Fibroblast of skin of right biceps (primary cell): ENCODE measurements at places on chromosomes 1 and 21.
A peak's percentile ranks its signal among the peaks of the same experiment; 100 is the strongest.

- no peak for DNase-seq
Observed at GRCh38 chr1:199313444-199313843, 674.6 kb downstream of the PTPRC start.

DNA sequence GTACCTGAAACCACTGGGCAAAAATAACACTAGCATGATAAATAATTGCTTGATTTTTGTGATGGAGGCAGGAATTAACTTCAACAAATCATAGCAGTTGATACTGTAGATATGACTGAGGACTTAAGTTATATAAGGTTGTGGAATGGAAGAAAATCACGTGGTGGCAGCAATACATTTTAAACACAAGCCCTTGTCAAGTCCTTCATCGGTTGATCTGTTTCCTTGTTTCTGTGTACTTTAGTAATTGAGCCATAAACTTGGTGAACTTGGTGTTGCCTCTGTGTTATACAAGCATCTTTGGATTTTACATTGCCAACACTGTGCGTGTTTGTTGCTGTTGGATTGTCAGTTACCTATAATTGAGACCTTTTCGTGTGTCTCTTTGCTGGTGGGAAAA lies 114.4 kb downstream of the CAMTA1 start:
- no peak for DNase-seq

- DNase-seq: peak; percentile 36
Observed at GRCh38 chr1:192158181-192158580, at the start of gene RGS18. Gene RGS18, plus strand, starts transcription at chr1:192158462. Its CDS starts 176 bp downstream, at chr1:192158638.

GRCh38 chr1:1550591-1551432 lies 10.4 kb upstream of the TMEM240 start:
- peak; percentile 57 for DNase-seq

DNA sequence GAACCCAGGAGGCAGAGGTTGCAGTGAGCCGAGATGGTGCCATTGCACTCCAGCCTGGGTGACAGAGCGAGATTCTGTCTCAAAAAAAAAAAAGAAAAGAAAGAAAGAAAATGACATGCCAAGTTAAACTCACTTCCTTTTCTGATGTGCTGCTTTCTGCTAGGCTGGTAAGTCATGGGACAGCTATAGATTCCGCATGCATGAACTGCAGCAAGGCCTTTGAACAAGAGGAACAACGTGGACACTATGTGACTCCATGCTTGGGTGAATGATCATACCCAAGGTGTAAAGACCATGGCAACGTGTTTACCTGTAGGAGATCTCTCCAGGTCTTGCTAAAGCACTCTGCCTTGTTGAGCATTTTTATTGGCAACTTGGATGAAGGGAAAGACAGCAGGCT lies 10.3 kb upstream of the TTF2 start:
- no peak for DNase-seq

DNA sequence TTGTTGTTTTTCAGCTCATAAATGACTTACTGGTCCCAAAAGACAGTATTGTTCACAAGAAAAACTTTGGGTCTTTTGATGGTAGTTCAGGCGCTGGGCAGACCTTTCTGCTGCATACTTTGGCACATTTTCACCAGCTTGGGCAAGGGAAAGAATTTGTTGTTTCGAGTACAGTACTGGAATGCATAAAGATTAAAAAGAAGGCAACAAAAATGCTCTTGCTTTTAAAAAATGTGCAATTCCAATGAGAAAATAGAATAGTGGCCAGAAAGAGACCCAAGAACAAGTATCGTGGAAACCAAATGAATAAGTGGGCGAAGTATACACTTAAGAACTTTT lies 56.0 kb downstream of the CLIC6 start:
- no peak for DNase-seq

GRCh38 chr1:186239171-186239570 lies 135.9 kb downstream of the TPR start:
- peak; percentile 71 for DNase-seq

DNA sequence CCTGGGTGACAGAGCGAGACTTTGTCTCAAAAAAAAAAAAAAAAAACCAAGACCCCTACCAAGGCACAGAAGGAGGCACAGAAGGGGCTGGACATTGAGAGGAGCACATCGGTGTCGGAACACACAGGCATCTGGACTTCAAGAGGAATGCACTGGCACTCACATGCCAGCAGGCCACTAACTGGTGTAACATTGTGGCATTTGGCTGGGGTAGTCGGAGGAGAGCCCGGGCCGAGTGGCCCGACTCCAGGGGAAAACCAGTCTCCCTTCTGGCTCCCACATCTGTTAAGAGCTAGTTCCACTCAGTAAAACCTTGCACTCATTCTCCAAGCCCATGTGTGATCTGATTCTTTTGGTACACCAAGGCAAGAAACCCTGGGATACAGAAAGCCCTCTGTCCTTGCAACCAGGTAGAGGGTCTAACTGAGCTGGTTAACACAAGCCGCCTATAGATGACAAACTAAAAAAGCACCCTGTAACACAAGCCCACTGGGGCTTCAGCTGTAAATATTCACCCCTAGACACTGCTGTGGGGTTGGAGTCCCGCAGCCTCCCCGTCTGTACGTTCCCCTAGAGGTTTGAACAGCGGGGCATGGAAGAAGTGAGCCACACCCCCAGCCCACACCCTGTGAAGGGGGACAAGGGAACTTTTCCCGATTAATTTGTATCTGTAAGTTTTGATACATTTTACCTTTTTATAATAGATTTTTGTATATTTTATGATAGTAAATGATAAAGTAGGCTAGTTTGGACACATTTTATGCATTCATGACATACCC lies 17.2 kb upstream of the AKIRIN1 start:
- no peak for DNase-seq

DNA sequence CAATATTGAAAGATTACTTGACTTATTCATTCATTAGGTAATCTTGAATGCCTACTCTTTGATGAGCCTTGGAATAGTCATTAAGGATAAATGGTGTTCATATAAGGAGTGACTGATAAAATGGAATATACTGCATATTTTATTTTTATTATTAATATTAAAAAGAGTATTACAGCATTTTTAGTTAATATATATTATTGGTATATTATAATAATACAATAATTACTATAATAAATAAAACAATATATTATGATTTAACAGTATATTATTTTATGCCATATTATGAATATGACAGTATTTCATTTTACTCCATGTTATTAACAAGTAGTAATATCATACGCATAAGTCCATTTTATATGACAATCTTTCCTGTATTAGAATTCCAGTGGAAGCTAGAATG lies 490.8 kb upstream of the NFIA start:
- DNase-seq: no peak

GRCh38 chr1:192162376-192162775 lies 4.1 kb downstream of the RGS18 start:
- DNase-seq: no peak

DNA sequence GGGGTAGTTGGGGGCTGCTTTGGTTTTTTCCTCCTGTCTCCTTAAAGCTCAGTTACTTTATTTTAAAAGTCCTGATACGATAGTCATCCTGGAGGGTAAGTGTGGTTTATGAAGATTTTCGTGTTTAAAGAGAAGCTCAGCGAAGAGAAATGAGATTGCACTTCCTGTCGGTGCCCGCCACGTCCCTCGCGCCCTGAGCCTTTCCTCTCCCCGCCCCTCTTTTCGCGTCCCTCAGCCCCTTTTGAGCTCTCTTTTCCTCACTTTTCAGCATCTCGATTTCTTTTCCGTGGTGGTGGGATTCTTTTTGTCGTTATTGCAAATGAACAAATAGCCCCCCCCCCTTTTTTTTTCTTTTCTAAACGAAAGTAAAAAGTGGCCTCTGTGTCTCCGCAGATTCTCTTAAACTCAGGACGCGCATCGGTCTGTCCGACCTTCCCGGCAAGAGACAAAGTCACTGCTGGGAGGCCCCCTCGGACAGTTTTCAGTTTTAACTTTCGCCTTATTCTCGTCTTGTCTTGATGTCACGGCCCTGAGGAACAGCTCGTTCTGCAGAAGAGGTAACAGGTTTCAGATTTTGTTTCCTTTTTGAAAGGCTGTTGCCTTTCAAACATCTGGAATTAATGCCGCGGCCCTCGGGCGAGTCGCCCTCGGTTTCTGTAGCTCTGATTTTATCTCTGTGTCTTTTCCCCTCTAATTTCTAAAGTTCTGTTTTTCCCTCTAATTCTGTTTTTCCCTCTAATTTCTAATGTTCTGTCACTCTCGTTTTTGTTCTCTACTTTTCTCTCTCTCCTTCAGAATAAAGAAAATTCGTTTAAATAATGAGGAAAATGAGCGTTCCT lies 1.0 kb upstream of the DMRTA2 start:
- DNase-seq: no peak

- no peak for DNase-seq
Observed at GRCh38 chr1:44261171-44261817, 48.0 kb downstream of the DMAP1 start.

DNA sequence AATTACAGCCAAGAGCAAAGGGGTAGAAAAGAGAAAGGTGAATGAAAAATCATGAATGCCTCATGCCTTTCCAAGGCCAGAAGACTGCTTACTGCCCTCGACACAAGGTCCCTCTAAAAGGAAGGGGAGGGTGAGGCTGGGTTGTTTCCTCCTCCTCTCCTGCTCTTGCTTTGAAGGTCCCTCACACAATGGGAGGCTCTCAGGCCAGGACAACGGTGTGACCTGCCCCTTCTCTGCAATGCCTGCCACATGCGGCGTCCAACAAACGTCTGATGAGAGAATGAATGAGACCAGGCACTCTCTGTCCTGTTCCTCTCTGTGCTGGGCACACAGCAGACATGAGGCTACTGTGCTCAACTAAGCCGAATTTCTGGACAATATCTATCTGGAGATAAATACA lies 51.3 kb downstream of the SSBP3 start:
- no peak for DNase-seq

- DNase-seq: no peak
Observed at GRCh38 chr1:107009281-107009680, 47.2 kb upstream of the PRMT6 start.

DNA sequence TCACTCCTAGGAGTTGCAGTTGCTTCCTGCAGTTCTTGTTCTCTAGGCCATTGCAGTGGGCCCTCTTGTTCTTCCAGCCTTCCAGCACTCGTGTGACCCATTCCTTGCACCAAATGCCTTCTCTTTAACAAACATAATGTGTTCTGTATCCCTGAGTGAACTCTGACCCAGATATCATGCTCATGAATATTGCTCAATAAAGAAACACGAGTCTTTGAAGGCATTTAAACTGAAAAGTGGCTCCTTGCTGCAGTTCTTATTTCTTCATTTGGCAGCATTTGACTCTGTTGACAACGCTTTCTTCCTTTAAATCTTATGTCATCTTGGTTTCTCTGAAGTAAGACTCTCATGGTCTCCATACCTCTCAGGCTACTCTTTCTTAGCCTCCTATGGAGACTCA lies 100.7 kb upstream of the PDE4B start:
- no peak for DNase-seq

- peak; percentile 86 for DNase-seq
Observed at GRCh38 chr1:214377886-214378285, 96.9 kb downstream of the SMYD2 start.

GRCh38 chr1:27603681-27604578 lies at the start of gene AHDC1:
Gene AHDC1, minus strand, starts transcription at chr1:27604144. Its CDS starts 52,029 bp downstream, at chr1:27552115.
- peak; percentile 92 for DNase-seq

DNA sequence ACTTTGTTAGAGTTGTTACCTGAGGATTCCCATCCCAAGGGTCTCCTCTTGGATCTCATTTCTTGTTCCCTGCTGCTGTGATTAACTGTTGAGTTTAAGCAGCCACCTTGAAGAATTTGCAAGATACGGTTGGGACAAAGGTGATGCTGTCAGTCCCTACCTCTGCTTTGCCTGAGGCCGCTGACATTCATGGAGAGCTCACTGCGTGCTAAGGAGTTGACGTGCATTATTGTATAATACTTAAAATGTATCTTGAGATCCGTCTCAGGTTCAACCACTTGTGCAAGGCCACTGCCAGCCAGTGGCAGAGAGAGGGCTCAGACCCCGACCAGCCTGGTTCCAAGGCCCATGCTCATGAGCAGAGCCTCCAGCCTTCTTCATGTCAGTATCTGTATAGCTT lies 14.2 kb downstream of the DOP1B start:
- DNase-seq: no peak

GRCh38 chr1:172939475-172939874 lies 111.3 kb downstream of the TNFSF18 start:
- DNase-seq: no peak

GRCh38 chr1:209646558-209646957 lies 5.7 kb downstream of the LAMB3 start:
- peak; percentile 67 for DNase-seq

GRCh38 chr1:163983097-163983496 lies 575.9 kb upstream of the PBX1 start:
- no peak for DNase-seq
